ENCODE measurements at places on chromosomes 3 and 15. TPM values are rescaled to one million over a fixed set of nuclear protein-coding genes. Genes with fewer than 3 reads are reported as not detected.

GRCh38 chr3:149535333-149535685 lies 60.8 kb downstream of the TM4SF4 start:
- DNase-seq, result no peak

DNA sequence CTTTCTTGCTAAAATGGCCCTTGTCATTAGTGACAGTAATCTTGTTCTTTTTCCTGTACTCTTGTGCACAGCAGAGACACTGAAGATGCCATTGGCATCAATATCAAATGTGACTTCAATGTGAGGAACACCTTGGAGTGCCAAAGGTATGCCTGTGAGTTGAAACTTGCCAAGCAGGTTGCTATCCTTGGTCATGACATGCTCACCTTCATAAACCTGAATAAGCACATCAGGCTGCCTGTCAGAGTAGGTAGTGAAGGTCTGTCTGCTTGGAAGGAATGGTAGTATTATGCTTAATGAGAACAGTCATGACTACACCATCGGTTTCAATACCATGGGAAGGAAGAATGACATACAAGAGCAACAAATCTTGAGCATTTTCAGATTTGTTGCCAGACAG lies 6.3 kb upstream of the RAB5A start:
- DNase-seq, result no peak

GRCh38 chr15:84016371-84016770 lies 219.2 kb upstream of the GOLGA6L4 start:
- no peak for DNase-seq

GRCh38 chr15:42226648-42227047 lies 18.5 kb upstream of the VPS39 start:
- DNase-seq, result no peak

GRCh38 chr3:33424606-33425452 lies 15.4 kb downstream of the UBP1 start:
- no peak for DNase-seq

DNA sequence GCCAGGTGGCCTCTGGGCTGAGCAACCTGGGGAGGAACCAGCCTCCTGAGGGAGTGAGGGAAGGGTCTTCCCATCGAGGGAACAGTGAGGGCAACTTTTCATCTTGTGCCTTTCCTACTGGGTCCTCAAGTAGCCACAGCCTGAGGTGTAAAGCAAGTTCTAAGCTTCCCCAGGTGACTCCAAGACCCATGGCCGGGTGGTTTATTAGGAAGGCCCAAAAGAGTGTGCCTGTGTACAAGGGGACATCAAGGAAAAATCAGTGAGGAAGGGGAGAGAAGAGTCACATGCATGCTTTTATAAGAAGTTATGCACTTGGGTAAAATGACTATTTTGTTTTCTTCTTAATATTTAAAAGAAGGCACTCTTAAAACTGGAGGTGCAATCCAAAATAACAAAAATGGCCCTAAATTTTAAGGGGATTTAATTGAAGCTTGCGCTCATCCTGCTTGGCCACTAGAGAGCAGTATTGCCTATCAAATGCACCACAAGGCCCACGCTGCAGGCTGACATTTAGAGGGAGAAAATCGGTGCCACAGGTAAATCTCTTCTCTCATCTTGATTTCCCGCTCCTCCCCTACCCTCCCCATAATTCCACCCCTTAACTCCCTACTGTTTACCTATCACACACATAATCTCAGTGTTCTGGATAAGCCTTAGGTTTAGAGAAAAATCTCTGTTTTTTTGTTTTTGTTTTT lies 6.7 kb downstream of the NANOGP8 start:
- peak; percentile 31 for DNase-seq

Gene MUC20
- total RNA-seq, result 1.8 TPM

DNA sequence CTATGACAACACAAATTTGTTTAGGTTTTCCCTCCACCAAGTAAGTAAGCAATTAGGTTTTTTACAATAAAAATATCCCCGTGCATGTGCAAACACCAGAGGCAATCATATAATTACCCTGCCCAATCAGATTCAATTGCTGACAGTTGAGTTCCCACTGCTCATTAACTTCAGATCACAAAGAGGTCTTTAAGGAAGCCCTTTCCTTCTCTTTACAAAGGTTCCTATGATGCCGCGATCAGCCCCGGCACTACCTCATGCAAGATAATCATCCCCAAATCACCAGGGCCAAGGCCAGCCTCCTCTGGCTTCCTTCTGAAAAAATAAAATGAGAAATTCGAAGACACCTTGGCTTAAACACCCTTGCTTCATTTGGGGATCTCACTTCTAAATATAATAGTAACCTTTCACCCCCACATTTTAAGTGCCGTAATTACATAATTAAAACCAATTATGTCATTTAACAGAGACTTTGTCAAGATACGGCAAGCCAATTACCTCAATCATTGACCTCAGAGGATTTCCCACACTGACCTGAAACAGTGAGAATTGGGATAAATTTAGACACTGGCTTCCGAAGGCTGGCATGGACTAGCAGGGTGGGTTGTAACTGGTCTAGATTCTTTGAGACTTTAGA lies 121.3 kb upstream of the WNT5A start:
- no peak for DNase-seq

- DNase-seq, result no peak
Observed at GRCh38 chr15:67181221-67181639, 73.2 kb downstream of the AAGAB start.

GRCh38 chr15:69997161-69997485 lies 100.6 kb downstream of the TLE3 start:
- DNase-seq, result no peak

GRCh38 chr3:129829640-129830039 lies 63.9 kb downstream of the TMCC1 start:
- DNase-seq, result peak; percentile 36

Gene SPINK8
- total RNA-seq, result not detected

DNA sequence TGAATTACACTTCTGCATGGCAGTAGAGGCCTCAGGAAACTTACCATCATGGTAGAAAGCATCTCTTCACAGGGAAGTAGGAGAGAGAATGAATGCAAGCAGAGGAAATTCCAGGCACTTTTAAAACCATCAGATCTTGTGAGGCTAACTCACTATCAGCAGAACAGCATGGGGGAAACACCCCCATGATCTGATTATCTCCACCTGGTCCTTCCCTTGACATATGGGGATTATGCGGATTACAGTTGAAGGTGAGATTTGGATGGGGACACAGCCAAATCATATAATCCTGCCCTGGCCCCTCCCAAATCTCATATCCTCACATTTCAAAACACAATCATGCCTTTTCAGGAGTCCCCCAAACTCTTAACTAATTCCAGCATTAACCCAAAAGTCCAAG lies 691.1 kb downstream of the SI start:
- DNase-seq, result no peak

Gene EPHB3
- total RNA-seq, result 1.6 TPM

DNA sequence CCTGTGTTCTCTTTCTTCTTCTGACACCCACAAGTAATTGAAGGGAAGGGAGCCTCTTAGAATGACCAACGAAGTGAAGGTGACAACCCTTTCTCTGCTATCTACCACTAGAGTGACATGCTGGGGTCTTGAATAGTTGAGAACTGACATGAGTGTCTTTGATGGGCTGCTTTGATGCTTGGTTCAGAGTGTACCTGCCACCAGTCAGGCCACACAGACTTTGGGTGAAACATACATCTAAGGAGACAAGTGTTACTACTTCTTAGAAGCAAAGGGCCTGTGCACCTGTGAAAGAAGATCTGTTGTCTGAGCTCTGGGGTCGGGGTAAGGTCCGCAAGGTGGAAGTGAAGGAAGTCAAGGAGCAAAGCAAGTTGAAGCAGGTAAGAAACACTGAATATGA lies 1040.7 kb upstream of the CFAP20DC start:
- no peak for DNase-seq

DNA sequence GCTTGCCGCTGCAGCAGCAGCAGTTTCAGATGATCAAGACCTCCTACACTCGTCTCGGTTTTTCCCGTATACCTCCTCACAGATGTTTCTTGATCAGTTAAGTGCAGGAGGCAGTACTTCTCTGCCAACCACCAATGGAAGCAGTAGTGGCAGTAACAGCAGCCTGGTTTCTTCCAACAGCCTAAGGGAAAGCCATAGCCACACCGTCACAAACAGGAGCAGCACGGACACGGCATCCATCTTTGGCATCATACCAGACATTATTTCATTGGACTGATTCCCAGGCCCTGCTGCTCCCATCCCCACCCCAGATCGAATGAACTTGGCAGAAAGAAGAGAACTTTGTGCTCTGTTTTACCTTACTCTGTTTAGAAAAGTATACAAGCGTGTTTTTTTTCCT lies 17.6 kb downstream of the CALML4 start:
- no peak for DNase-seq

DNA sequence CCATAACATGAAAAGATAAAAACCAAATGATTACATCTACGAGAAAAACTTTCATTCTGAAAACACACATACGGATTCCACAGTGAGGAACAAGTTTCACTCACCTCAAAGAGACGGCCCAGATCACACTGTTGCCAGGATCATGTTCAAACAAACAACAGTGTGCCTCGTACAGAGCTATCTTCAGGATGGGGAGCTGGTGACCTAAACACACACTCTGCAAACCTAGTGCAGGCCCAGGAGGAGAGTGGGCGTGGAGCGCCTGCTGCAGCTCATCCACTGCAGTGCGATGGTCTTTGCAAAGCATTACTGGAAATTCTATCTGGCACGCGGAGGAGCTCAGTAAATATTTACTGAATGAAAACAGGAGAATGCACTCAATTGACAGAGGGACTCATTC lies 38.5 kb downstream of the TAMM41 start:
- DNase-seq, result no peak

Gene EXD1
- not detected for total RNA-seq

- peak; percentile 58 for DNase-seq
Observed at GRCh38 chr15:98077186-98077585, 116.7 kb downstream of the ARRDC4 start.

DNA sequence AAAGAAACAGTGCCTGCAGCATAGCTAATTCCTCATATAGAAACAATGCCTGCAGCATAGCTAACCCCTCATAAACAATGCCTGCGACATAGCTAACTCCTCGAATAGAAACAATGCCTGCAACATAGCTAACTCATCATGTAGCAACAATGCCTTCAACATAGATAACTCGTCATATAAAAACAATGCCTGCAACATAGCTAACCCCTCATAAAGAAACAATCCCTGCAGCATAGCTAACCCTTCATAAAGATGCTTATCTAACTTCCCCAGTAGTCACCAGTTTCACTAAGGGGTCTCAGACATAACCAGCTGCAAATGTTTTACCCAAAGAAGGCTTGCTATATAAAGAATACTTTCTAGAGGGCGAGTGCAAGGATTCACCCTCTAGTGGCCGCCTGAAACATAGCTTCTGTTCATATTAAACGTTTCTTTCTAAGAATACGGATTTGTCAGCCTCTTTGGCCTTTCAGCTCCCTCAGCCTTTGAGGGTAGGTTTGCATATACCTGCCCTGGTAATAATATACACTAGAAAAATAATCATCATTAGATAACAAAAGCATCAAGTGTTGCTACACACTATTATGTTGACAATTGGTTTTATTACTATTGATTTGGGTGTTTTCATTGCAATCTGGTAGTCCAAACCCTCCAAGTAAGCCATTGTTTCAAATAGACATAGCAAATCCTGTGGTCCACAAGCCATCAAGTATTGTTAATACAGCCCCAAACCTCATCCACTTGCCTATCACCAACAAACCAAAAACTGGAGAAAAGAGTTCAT lies 44.4 kb upstream of the FAN1 start:
- DNase-seq, result no peak

Gene IL12A
- 0.42 TPM for total RNA-seq

DNA sequence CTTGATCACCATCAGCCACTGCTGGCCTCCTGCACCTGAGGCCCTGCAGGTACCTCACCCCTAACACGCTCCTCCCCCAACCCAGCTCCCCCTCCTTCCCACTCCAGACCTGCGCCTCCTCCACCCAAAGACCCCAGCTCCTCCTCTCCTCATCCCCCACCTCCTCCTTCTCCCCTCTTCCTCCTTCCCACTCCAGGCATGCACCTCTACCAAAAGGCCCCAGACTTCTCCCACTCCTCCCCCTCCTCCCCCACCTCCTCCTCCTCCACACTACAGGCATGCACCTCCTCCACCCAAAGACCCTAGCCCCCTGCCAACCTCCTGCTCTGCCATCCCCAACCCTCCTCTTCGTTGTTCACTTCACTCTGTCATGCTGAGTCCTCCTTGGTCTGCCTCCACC lies 42.7 kb downstream of the CYP11A1 start:
- no peak for DNase-seq

DNA sequence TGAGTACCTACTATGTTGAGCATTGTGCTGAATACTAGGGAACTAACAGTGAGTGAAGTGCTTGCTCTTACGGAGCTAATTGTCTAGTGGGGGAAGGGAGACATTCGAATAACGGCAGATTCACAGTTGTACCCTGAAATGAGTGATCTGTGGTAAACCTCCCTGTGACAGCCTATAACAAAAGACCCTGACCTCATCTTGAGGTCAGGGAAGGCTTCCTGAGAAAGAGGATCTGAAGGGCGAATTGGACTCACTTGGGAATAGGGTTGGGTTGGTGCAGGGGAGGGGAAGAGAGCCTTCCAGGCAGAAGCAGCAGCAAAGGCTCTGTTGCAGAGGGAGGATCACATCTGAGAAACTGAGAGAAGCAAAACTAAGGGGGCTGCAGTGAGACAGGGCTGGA lies 13.2 kb downstream of the HPS3 start:
- DNase-seq, result no peak

- no peak for DNase-seq
Observed at GRCh38 chr3:122235147-122235546, 51.7 kb downstream of the CASR start.

DNA sequence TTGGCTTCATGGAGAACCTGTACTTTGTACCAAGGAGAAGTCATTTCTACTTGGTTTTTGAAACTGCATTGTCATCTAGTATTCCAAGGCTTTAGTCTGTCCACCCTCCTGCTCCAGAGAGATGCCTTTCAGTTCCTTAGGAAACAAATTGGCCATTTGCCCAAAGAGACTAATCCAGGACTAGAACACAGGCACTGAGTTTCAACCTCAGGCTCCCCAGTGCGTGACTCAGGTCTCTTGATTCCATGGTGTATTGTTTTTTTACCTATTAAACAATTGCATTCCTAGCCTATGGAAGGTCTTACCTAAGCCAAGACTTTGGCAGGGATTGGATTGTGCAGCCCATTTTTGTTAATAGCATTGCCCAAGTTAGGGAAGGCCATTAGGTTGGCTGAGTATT lies 214.8 kb upstream of the CTDSPL start:
- no peak for DNase-seq

DNA sequence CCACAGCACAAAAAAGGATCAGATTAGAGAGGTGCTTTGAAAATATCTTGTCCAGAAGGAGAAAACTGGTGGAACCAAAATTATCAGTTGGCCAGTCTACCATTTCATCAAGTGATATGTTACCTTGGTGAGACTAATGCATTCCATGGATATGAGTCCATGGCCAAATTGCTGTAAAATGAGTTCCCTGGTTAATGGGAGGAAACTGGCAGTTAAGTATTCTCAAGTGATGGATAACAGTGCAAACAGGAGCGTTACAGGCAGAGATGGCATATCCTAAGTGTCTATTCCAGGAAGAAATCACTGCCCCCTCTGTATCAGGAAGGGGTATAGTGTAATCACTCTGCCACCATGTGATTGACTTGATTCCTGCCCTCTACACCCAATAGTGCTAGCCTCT lies 34.0 kb downstream of the MYRIP start:
- DNase-seq, result no peak

Data from left cardiac atrium (tissue), 4 donors.